ENCODE measurements at places on chromosomes 6 and 20.

GRCh38 chr20:33648396-33649004 is 13.6 kb upstream of the C20orf144 start:
- no peak for DNase-seq

GRCh38 chr20:24698189-24698588 is 228.8 kb downstream of the SYNDIG1 start:
- no peak for DNase-seq

- no peak for DNase-seq
These were observed 322.1 kb downstream of the RNGTT start for GRCh38 chr6:88641178-88641903.

DNA sequence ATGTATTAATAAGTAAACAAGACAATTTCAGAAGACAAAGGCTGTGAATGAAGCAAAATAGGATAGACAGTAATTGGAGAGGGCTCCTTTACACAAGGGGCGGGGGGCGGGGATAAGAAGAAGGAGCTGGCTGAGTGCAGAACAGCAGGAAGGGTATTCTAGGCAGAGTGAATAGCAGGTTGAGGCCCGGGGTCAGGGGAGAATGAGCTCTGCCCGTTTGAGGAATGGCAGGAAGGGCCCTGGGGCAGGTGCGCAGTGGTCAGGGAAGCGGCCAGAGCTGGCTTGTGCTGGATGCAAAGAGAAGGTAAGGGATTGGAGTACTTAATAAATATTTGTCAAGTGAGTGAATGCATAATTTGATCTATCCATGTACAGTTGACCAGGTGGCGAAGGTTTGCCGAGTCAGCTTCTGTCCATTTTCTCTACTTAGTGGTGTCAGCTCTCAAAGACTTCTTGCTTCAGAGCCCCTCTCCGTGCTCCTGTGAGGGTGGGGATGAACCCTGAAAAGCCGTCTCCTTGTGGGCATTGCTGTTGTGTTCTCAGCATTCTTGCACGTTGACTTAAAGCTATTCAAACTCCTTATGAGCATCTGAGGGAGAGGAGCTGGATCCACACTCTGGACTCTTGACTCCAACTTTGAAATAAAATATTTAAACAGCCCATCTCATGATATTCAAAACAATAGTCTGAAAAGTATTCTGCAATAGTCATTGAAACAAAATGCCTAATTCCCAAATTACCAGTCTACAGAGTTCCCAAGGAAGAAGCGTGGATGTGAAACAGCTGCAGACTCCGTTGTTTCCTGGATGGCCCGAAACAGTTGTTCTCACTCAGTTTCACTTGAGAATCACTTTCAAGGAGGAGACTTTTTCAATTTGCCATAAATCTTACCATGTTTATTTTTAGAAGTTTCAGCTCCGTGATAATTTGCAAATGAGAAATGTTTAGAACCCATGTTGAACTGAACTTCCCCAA is 105.1 kb downstream of the EDN3 start:
- DNase-seq, result no peak

GRCh38 chr6:21227486-21227885 is 366.1 kb upstream of the SOX4 start:
- DNase-seq, result no peak

DNA sequence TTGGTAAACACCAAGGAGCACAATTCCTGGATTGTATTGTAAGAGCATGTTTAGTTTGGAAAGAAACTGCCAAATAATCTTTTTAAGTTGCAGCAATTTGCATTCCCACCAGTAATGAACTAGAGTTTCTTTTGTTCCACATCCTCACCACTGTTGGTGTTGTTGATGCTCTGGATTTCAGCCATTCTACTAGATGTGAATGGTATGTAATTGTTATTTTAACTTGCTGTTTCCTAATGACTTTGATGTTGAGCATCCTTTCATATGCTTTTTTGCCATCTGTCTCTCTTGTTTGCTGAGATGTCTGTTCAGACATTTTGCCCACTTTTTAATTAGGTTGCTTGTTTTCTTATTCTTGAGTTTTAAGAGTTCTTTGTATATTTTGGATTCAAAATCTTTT is 1654.1 kb downstream of the GRIK2 start:
- no peak for DNase-seq

- no peak for DNase-seq
These were observed 31.1 kb upstream of the SMAP1 start for GRCh38 chr6:70636596-70636995.

GRCh38 chr6:5811997-5812396 is 194.7 kb downstream of the NRN1 start:
- no peak for DNase-seq

- no peak for DNase-seq
These were observed 165.1 kb downstream of the LMBRD1 start for GRCh38 chr6:69631552-69632346.

DNA sequence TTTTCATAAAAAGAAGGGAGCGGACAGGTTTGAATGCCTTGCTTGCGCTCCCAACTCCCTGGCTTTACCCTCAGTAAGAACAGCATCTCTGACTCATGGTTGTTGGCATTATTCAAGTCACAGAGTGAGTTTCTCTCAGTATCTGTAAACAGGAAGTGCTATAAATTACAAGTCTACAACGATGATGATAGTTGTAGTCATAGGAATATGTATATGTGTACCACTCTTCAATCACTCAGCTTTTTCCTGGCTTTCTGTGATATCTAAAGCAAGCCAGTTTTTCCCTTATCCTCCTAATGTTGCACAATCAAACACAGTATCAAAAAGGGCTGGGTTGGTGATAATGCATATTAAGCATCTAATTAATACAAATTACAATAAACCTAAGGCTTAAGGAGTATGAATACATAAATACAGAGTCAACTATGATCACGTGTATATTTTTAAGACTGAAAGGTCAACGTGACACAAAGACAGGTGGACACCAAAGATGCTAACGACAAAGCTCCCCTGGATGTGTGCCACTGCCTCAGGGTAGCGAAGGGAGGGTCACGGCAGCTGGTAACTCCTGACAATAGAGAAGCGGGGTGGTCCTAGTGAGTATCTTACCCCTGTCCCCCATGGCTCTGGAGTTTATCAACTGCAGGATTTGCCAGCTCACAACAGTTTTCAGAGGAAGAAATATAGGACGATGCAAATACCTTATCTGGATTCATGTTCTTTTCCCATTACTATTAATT is 202.8 kb downstream of the BTBD9 start:
- DNase-seq, result no peak

DNA sequence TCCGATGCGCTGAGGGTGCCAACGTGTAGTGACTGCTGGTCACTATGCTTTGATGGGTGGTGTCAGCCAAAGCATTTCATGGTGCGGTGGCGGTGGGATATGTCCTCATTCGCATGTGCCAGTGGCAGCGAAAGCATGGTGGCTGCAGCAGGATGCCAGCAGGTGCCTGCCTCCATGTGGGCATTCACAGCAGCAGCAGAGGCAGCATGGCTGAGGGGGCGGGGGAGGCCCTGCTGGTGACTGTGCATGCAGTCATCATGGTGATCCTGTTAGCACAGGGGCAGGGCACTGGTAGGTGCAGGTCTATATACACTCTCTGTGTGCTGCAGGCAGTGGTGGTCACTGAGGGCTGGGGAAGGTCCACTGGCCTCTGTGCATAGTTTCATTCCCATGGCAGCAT is 22.0 kb downstream of the FIG4 start:
- DNase-seq, result no peak

DNA sequence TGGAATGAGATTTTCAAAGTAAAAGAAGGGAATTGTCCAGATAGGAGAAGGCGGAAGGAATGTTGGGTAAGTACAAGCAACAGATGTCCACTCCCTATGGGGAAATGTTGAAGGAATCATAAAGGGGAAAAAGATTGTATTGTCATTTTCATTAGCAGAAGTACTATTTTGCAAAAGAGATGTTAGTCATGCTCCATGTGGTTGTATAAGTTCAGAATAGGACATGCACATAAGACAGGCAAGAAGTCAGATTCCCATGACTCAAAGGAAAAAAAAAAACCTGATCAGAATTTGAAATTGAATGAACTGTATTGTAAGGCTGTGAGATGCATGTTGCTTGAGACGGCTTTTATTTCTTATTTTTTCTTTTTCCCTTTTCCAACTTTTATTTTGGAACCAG is 36.8 kb downstream of the GRM1 start:
- no peak for DNase-seq

DNA sequence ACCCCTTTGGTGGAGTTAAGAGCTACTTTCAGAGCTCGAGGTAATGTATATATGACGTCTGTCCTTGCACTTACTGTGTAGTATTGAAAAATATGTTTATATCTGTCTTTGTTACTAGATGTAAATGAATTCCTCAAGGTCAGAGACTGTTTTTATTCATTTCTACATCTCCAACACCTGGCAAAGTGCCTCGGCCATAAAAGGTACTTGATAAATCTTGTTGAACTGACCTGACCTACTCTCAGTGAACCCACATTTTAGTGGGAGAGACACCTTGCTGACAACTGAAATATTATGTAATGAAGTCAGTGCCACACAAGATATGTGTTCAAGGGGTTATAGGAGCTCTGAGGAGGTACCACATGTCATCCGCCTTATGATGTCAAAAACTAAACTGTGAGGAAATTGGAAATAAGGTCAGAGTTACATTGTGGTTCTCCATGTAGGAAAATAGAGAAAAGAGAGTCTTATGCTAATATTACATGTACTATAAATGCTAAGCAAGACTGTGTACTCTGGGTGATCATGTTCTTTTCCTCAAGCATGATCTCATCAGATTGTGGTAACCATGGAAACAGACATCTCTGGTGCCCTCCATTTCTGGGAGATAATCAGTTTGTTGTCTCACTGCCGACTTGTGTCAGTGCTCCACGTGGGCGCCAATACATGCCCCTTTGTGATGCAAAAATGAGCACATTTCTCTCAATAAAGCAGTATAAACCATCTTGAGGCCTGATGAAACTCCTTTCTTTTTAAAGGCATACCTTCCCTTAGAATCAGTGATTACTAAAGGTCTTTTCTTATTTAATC is 5.7 kb upstream of the TMEM30A start:
- no peak for DNase-seq

DNA sequence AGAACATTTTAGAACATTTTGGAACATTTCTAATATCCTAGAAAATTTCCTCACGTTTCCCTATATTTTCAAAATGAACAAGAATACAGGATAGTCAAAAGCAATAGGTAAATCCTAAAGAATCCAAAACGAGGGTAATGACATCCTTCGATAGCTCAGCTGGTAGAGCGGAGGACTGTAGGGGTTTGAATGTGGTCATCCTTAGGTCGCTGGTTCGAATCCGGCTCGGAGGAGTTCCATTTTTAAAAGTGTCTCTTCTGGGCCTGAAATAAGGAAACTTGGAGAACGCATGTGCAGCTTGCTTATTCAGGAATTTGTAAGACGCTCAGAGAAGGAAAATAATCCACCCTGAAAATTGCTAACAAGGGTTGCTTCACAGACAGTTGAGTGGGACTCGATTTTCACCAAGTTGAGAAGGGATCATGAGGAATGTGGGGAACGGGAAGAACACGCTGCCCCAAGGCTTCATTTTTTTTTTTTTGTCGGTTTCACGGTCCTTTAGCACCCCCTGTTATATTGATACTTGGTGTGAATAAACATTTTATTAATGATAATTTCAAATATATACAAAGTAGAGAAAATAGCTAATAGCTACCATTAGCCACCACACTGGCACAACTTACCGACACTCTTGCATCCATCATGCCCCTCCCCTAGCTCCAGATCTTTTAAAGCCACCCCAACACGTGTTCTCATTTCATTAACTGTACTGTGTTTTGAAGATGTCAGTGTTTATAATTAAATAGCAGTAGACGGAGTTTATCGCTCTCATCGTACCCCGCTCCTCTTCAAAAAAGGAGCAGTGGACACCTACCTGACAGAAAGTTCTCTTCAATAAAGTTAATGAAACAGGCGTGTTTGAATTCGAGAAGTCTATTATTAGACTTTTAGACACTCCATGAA is 1.8 kb upstream of the ABT1 start:
- no peak for DNase-seq

DNA sequence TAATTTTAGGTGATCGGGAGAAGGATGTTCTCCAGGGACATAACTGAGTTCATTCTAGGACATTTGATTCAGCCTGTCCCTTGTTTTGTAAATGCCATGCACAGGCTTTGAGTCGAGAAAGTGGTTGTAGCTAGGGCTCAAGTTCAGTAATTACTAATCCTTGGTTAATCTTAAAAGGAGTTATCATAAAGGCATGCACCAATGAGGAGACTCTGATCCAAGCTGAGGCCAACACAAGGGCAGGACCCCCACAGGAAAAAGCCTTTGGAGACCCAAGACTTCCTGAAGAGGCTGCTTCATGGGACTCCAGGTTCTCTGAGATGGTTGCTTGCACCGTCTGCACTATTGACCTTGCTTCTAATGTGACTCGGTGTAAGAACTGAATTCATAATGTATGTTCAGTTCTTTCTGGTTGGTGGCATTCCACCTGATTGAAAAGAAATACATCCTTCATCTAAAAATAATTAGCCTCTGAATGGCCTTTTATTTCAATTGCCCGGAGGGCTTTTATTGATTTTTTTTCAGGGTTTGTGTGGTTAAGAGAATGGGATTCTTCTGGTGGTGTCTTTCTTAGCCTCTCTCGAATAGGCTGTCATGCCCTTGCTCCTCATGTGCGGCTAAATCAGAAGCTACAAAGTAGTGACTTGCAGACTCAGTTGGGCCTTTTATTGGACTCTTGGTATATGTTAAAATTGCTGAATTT is 201.7 kb upstream of the PLCB4 start:
- no peak for DNase-seq

DNA sequence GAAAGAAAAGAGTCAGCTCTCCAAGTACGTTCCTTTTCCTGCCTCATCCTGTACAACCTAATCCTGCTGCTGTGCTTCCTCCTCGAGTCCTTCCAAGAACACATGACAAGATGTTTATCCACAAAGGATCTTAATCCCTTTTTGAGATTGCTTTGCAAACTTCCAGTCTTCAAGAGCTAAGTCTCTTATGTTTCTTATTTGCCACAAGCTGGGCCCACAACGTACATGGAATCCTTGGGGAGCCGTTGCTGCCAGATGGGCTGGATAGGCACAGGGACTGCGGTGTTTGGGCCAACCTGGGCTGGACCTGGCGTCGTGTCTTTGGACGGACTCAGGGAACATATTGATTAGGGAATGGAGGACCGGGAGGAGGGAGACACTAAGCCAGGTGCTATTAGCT is 79.7 kb upstream of the AFDN start:
- DNase-seq, result no peak

- no peak for DNase-seq
These were observed 240.0 kb downstream of the HDGFL1 start for GRCh38 chr6:22809370-22809769.

- no peak for DNase-seq
These were observed at the start of gene BPIFA3 for GRCh38 chr20:33217052-33217451. TSS of gene BPIFA3 (plus strand) at chr20:33217352. CDS start at chr20:33217537, 185 bp downstream.

DNA sequence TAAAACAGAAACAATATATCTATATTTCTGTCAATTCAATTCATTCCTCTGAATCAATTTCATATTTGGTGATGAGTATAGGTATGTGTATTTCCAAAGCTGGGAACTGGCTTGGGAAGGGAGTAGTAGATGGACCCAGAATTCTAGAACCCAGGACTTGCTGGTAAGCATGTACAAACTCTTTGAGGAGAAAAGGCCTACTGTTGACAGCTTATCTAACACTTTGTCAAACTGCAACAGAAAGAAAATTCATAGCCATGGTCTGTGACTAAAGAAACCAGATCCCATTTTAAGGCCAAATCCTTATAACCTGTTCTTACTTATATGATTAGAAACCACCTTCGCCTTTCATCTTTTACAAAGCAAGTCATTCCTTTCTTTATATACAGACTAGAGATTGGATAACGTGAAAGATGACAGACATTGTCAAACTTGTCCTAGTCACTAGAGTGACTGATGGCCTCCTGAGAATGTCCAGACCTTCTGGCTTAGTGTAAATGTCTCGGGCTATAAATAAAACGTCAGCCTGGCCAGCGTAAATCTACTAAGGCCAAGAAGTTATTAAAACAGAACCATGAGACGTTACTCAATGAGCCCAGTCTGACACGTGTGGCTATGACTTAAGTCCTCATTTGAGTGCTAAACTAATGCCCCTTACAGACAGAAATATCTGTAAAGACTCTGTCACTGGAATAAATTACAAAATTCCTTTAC is 152.3 kb downstream of the ALDH8A1 start:
- no peak for DNase-seq
